ENCODE measurements at places on chromosomes 5 and 9.

GRCh38 chr9:72539824-72540347 lies 18.5 kb downstream of the TMC1 start:
- no peak for DNase-seq

DNA sequence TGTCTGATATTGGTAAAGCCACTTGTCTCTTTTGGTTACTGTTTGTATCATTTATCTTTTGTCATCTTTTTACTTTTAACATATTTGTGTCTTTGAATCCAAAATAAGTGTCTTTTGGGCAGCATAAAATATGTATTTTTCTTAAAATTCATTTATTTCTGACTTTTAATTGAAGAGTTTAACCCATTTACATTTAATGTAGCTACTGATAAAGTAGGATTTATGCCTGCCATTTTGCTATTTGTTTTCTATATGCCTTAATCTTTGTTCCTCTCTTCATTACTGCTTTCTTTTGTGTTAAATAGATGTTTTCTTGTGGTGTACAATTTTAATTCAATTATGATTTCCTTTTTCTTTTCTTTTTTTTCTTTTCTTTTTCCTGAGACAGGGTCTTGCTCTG lies 60.9 kb downstream of the ESM1 start:
- no peak for DNase-seq

DNA sequence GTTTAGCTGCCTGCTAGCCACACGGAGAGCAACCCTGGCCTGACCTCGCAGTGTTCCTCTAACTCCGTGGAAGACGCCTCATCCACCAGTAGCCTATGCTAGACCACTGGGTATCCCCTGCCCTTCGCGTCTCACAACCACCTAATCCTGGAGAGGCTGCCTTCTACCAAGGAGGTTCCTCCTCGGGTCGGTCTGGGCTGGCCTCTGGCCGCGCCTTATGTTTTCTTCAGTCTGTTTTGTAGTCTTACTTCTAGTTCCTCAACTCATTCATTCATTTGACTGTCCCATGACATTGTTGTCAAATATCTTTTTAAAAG lies 1.6 kb upstream of the TPM2 start:
- no peak for DNase-seq

DNA sequence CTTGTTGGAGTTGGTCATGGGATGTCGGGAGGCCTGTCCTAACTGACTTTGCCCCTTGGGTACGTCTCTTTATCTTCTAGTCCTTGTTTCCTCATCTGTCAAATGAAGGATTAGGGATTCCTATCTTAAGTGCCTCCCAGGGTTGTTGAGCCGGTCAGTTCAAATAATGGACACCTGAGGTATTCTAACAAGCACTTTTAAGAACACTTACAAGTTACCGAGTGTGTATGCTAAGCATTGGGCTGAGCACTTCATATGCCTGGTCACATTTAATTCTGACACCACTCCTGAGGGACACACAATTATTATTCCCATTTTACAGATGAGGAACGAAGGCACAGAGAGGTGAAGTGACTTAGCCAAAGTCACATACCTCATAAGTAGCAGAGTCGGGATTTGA lies 37.1 kb downstream of the CAMK2A start:
- no peak for DNase-seq

GRCh38 chr5:72301557-72301956 lies 18.5 kb downstream of the MRPS27 start:
- no peak for DNase-seq

GRCh38 chr5:1449081-1449630 lies 3.9 kb upstream of the SLC6A3 start:
- DNase-seq = no peak

DNA sequence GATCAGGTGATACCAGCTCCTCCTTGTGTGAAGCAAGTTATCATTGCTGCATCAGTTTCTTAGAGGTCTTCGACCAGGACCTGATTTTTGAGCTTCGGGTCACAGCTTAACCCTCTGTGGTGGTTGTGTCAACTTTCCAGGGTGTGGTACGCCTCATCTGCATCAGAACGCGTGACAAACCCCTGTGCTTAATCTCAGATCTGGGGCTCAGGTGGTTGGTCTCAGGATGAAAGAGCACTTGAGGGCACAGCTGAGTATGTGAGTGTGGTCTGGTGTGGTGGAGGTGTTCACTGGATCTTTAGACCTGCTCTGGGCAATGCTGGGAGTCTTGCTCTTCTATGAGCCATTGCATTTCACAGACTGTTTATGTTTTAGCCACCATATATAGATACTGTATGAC lies 64.1 kb downstream of the OSTF1 start:
- DNase-seq = no peak

DNA sequence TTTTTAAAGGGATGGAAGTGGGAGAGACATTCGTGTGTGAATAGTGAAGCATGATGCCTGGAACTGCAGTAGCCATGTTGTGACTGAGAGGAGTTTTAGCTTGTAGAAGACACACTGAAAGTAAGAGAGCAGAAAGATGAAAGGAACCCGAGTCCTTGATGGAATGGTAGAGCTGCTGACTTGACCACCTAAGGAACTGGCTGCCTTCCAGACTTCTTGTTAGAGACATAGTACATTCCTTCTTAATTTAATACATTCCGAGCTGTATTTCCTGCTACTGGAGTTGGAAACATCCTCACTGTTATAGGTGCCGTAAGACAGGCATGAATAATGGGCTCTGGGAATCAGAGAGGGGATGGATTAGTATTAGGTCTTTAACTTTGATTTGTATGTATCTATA lies 7.4 kb downstream of the CER1 start:
- no peak for DNase-seq

GRCh38 chr9:18516514-18516913 lies 42.6 kb downstream of the ADAMTSL1 start:
- no peak for DNase-seq

DNA sequence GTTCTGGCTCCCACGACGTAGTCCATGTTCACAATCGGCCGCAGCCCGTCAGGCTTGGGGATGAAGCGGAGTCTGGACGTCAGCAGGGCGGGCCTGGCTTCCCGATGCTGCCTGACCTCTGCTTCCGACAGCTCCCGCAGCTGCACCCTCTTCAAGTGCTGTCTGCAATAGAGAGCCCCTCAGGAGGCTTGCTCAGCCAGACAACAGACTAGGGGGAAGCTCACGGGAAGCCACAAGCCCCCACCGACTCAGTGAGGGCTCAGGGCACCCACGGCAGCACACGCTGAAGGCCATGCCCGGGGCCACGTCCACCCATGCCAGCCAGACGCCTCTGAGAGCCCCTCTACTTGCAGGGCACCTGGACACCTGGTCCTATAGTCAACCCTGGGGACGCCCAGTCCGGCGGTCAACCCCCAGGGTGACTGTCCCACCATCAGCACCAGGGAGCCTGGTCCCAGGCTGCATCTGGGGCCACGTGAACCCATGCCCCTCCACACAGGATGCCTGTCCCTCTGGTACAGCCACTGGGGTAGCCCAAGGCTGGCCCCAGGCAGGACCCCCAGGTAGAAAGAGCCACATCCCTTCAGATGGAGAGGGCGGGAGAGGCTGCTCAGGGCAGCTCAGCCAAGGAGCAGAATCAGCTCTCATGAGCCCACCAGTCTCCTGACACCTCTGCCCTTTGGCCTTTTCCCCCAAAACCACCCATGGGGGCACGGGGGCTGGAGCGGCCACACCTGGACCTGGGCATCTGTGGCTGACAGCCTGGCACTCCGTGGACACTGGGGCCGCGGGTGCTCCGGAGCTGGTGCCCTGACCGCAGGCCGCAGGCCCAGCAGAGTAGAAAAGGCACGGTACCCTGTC lies 14.5 kb downstream of the TERT start:
- no peak for DNase-seq

DNA sequence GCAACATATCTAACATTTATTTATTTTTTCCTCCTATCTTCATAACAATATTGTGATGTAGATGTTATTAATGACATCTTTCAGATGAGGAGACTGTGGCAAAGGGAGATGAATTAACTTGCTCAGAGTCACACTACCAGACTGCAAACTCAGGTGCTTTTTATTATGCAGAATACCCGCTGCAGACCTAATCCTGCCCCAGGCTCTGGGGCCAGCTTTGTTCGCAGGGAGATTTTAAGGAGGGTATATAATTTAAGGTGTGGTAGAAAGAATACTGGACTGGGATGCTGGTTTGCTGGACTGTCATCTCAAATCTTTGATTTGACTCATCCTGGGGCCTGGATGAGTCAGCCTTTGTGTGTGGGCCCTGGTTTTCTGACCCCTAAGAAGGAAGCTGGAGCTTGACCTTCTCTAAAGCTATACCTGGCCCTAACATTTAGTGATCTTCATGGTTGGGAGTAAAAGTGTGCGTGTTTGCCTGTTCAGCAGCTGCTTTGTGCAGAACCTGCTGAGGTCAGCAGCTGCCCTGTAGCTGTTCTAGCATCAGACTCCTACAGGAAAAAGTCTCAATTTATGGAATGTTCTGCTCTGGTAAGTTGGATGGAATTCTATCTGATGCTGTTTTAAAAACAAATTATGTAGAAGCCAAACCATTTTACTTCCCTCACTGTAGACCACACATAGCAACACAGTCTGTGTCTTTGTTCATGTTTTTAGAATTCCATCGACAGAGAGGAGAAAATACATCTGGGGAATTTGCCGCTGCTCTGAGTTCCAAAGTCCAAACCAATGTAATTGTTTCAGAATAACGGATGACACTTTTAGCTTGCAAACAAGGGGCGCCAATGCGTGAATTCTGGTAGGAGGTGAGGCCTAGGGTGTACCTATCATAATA lies 4.5 kb downstream of the SLC36A1 start:
- DNase-seq = peak; percentile 44

DNA sequence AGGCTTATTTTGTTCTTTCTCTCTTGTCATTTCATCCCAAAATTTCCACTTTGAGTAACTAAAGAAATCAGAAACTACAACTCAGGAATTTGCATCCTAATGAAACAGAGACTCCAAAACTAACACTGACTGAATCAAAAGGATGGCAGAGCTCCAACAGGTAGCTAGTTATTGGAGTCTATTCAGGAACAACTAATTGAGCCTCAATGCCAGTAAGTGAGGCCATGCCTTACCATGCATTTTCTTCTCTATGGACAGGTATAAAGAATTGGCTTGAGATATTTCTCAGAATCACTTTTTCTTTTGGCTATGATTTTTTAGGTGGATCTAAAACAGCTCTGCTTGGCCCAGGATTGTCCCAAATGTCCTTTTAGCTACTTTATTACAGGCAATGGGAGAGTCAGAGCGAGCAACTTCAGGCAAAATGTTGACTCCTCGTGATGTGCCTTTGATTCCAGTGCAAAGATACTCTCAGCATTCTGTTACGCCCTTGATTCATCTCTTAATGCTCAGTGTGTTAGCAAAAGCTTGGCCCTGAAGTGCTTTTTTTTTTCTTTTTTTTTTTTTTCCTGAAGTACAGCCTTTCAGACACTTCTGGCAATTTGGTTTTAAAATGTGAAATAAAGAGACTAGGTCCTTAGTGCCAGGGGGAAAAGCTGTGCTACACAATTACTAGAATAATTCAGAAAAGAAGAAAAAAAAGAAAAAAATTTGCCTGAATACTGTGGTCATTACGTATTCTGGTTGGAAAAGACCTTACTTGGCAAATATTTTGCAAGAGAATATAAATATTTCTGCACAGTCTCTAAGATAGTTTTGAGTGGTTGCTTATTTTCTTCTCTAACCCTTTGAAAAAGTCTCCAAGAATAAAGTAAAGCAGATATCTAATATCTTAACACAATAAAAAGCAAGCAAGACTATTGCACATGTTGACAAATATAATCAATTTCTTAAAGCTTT lies 423.7 kb downstream of the ANXA1 start:
- DNase-seq = no peak

GRCh38 chr5:149632311-149633251 lies 51.3 kb downstream of the ARHGEF37 start:
- DNase-seq = peak; percentile 50

- DNase-seq = no peak
These were observed 189.8 kb downstream of the ARHGAP26 start for GRCh38 chr5:142959683-142960657.
